ENCODE measurements at places on chromosomes 7 and 10. TPM values are rescaled to one million over a fixed set of nuclear protein-coding genes. Genes with fewer than 3 reads are reported as not detected.

DNA sequence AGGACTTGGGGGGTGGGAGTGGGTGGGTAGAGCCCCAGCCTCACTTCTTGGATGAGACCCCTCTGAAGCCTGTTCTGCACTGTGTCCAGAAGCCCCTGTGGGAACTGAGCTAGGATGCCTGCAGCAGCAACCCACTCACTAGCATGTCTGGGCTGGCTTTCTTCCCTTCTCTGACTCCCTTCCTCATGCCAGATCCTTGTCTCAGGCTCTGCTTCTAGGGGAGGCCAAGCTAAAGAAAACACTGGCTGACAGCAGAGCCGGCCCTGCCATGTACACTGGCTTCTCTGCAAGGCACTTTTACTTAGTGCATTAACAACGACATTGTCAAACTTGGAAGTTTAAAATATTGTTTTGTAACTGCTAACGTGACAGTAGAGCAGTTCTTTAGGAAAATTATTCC, 50.2 kb downstream of the ARHGAP22 start:
- no peak overlapping the region for H3K27ac ChIP-seq
- no peaks in the 10 kb centered on the region for H3K4me1 ChIP-seq
- DNase-seq = no peak
- no peak overlapping the region for H3K4me3 ChIP-seq

GRCh38 chr10:21315645-21316220, 209.7 kb downstream of the SKIDA1 start:
- no peaks in the 10 kb centered on the region for H3K36me3 ChIP-seq
- H3K27ac ChIP-seq = no peak overlapping the region
- H3K4me1 ChIP-seq = no peaks in the 10 kb centered on the region
- H3K4me3 ChIP-seq = no peak overlapping the region
- H3K27me3 ChIP-seq = no peaks in the 10 kb centered on the region

DNA sequence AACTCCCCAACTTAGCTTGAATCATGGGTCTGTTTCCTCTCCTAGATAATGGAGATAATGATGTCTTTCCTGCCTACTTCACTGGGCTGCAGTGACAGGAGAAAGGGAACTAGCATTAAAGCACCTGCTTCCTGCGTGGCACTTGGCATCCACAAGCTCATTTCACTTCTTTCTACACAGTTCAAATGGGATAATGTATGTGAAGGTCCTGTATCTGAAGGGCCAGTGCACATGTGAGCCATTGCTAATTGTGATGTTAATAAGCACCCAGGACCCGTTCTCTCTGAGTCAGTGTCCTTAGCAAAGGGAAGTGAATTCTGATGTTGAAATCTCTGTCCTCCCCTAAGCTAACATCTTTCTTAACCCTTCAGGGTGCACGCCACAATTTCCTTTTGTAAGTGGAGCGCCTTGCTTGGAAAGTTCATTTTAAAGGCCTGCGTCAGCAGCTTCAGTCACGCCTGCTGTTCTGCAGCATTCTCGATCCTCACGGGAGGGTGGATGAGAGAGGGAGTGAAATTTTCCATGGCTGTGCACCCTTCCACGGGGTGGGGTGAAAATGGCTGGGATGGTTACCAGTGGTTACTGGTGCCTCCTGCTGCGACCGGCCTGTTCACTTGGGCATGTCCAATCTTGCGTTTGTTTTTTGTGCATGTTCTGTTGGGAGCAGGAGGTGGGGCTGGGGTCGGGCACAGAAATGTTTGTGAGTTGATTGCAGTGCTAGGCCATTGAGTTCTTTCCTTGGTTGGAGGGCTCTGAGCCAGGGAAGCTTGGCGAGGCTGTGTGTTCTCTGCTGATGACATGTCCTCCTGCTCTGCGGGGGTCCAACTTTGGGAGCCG, 59.2 kb downstream of the HK1 start:
- H3K4me3 ChIP-seq = no peak overlapping the region
- no peak for DNase-seq
- H3K4me1 ChIP-seq = peaks cover 2% of the 10 kb centered on the region
- no peak overlapping the region for H3K27ac ChIP-seq
- H3K36me3 ChIP-seq = no peaks in the 10 kb centered on the region

GBX1 gene
- not detected for polyA plus RNA-seq

TDRD1 gene
- 0.04 TPM for polyA plus RNA-seq

AMPH gene
- 0.22 TPM for polyA plus RNA-seq

PLEKHS1 gene
- polyA plus RNA-seq = not detected

All from liver (tissue), 10 donors.